ENCODE measurements at places on chromosomes 3 and 15.
A peak's percentile ranks its signal among the peaks of the same experiment; 100 is the strongest.

GRCh38 chr15:92901072-92901761, 1.1 kb downstream of the CHD2 start:
- no peak for DNase-seq

DNA sequence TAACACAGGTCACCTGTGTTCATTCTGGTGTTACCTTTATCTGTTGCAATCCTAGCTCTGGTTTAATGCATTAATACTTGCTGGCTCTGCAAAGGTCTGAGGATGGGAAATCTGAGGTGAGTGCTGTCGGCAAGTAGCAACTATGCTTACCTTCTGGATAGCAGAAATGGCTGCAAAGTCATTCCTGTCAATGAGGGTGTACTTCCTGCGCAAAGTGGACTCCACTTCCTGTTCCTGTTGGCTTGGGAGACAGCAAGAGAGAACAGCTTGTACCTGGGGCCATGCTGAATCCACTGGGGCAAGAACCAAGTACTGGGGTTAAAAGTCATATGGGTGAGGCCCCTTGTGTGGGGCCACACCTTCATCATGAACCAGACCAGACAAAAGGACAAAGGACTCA, 37.3 kb downstream of the KIF9 start:
- no peak for DNase-seq

- DNase-seq: no peak
These were observed 5.2 kb upstream of the ATP13A3 start for GRCh38 chr3:194492001-194492400.

GRCh38 chr3:56894881-56895431, 93.2 kb upstream of the ARHGEF3 start:
- DNase-seq: peak; percentile 45

- DNase-seq: peak; percentile 35
These were observed 36.7 kb downstream of the CIP2A start for GRCh38 chr3:108552267-108553159.

- no peak for DNase-seq
These were observed 283.9 kb downstream of the GRM7 start for GRCh38 chr3:7144697-7145308.

GRCh38 chr3:86653661-86654205, 337.2 kb downstream of the VGLL3 start:
- DNase-seq: no peak

- no peak for DNase-seq
These were observed 1.7 kb downstream of the RASSF1 start for GRCh38 chr3:50338965-50339364.

- no peak for DNase-seq
These were observed 24.0 kb downstream of the LTF start for GRCh38 chr3:46440531-46441294.

GRCh38 chr15:83287541-83288027, 3.1 kb upstream of the BNC1 start:
- peak; percentile 99 for DNase-seq

DNA sequence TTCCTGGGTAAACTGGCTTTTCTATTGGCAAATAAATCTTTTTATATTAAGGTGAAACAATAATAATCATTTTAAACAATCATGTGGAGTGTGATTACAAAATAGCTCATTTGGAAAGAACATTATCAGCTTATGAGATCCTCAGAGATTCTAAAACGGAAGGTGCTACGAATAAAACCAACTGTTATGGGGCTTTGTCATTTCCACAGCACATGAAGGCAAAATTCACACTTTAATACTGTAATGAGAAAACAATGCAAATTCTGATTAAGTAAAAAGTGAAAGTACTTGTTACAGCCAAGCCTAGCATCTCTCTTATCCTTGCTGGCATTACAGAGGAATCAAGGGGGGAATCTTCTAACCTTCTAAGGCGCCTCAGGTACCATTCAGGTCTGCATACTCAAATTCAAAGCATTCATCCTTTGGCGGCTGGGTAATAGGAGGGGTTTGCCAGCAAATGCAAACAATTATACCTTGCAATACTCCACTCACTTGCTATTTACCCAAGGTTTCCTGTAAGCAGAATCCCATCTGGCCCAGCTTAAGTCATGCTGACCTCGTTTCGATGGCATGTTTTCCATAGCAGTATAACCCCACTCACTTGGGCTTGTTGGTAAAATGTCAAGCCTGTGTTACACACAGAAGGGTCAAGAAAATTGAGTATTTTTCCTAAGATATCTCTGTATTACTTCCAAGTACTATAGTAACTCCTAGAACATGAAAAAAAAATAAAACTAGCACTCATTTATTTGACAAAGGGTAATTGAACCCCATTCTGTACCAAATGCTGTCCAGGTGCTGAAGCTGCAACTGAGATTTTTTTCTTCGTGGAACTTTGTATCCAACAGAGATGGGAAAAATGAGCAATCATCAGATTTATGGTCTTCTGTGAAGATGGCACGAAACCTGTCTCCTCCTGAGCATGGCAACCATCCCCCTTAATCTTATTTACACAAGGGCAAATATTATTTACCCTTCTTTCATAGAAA, 183.7 kb upstream of the LMCD1 start:
- peak; percentile 66 for DNase-seq

DNA sequence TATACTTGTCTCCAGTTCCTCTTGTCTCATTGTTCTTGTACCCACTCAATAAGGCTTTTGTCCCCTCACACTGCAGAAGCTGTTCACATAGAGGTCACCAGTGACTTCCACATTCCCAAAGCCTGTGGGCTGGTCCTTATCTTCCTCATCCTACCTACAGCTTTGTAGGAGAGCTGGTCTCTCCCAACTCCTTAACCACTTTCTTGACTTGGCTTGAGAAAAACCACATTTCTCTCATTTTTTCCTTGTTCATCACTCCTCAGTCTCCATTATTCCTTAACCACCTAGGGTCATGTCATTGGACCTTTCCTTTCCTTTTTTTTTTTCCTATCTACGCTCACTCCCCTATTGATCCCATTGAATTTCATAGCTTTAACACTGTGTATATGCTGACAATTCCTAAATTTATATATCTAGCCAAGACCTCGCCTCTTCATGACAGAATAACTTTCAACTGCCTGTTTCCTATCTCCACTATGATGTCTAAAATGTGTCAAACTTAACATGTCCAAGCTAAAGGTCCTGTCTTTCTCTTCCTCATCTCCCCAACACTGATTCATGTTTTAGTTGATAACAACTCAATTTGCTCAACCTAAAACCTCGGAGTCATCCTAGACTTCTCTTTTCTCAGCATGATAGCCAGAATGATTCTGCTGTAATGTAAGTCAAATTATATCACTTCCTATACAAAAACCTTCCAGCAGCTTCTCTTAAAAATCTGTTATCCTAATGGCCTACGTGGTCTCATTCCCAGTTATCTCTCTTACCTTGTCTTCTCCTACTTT, 49.5 kb downstream of the CEP63 start:
- no peak for DNase-seq

DNA sequence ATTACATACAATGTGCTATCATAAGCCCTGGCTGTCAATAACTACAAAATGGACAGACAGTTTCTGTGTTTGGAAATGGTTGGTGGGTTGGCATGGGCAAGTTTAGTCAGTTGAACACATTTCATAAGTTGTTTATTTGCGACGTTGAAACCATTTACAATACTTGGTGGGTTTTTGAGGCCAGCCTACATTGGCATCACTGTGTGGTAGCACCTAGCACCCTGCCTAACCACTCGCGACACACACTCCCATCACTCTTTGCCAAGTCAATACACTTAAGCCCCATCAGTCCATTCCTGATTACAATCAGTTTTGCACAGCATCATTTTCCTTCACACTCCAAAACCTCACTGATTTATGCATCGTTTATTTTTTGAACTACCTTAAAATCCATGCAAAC, 13.8 kb downstream of the PROK2 start:
- no peak for DNase-seq

GRCh38 chr3:71244826-71245488, 338.6 kb downstream of the FOXP1 start:
- peak; percentile 81 for DNase-seq

GRCh38 chr3:154197751-154198150, 76.6 kb downstream of the ARHGEF26 start:
- DNase-seq: no peak

DNA sequence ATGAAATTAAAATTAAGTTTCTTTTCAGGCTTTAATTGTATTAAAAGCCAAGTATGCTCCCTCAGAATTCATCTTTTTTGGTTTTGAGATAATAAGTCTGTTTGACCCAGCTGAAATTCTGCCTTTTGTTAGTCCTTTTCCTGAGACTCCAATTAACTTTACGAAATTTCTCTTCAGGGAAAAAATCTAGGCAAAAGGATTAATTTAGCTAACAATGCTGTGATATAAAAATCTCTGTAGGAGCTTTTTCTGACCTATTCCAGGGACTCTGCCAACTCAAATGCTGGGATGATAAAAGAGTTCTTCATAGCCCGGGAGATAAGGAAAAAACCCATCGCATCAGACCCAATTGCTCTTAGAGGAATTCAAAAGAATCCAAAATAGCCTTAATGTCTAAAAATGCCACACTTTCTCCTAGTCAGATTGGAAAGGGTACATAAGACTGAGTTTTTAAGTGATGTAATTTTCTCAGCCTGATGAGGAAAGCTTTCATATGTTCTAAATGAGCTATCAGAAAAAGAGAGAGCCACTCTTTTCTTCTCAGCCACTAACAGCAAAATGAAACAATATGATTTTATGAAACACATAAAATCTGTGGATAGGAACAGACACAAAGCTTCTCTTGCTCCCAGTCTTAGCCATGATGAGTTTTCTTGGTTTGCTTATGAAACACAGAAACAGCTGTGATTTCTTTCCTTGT, 405.1 kb downstream of the ROBO1 start:
- no peak for DNase-seq

DNA sequence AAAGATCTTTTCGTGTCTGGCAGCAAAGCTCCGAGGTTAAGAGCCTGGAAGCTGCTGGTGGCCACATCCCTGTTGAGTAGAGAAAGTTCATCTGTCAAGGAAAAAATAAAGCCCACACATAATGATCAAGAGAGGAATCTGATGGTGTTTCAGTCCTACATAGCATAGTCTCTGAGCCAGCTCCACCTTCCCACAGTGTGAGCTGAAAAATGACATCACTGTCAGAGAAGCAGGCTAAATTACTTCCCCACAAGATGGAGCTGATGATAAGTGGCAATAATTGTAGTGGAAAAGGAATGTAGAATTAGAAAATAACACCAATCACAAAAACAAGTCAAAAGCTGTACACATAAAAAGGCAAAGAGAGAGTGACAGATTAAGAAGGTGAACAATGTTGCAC, 84.5 kb downstream of the AQP9 start:
- peak; percentile 65 for DNase-seq

- DNase-seq: peak; percentile 71
These were observed 889 bp upstream of the LRRIQ4 start for GRCh38 chr3:169811631-169812331.

- DNase-seq: no peak
These were observed 420.6 kb upstream of the RBMS3 start for GRCh38 chr3:28860307-28860706.

DNA sequence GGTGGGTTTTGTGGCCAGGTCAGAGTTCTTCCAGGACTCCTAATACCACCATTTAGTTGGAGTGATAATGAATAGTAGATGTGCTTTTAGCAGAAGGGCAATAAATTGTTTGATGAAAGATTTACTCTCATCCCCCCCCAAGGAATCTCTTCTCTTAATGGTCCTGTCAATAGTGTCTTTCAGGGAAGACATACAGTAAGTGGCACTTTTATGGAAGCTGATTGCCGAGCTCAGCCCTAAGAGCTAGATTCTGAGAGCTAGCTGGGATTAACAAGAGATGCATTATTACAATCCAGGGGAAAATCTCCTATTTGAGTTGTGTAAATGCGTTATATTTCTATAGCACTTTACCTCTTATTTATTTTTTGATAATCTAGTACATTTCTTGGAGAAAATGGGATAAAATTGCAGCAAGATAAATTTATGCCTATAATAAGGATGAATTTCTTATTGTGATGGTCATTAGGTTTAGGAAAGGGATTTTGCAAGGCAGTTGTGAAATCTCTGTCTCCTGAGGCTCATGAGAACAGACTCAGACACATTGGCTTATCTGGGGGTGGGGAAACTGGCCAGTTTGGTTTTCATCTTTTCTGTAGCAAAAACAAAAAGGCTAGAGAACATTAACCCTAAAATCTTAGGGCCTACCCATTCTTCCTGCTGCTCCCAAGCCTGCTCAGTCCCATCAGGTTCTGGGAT, 41.6 kb upstream of the CLSTN2 start:
- DNase-seq: no peak

DNA sequence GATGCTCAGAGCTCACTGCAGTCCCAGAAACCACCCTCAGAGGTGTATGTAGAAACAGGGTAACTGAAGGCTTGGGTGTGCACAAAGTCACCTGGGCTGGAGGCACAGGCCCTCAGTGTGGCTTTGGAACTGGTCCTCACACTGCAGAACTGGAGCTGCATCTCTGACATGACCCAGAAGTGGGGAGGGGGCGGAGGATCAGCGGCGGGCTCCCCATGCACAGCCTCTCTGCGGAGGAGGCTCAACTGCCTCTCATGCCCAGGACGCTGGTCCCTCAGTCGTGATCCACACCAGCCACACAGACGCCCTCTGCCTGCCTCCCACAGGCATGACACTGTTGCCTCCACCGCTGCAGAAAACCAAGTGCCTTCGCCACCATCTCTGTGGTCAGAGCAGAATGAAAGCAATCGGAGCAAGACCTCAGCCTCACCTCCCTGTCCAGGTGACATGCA, 73.7 kb downstream of the TM2D3 start:
- DNase-seq: no peak

GRCh38 chr3:111861391-111861790, 2.3 kb downstream of the PHLDB2 start:
- no peak for DNase-seq

- no peak for DNase-seq
These were observed 173.6 kb downstream of the PPM1L start for GRCh38 chr3:160929595-160929994.

- DNase-seq: no peak
These were observed 33.9 kb downstream of the SHQ1 start for GRCh38 chr3:72814308-72814707.

DNA sequence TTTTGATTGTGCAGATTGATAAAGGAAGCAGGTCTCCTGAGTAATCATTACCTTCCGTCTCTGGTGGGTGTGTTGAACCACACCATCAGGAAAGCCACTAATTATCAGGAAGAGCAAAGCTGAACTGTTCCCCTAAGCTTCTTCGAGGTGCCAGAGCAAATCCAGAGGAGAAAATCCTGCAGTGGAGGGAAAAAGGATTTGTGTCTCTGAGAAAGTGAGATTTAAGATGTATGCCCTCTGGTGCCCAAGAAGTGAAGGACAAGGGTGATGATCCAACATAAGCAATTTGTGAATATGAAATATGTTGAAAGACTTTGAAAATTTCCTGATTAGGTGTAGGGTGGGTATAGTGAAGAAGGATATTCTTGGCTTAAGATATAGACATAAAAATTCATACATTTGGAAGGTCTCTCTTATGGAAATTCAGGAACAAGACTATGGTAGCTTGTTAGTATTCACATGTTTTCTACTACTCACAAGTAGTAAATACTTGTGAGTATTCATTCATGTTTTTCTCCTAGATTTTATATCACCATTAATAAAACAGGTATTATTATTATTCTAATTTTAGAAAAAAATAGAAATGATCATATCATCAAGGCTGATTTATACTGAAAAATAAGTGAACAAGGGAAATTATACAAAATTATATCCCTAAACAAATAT, 34.8 kb downstream of the COMMD2 start:
- peak; percentile 74 for DNase-seq

- peak; percentile 63 for DNase-seq
These were observed 61.2 kb upstream of the NEO1 start for GRCh38 chr15:72991026-72991425.
